ENCODE measurements at places on chromosomes 6 and 20. TPM values are rescaled to one million over a fixed set of nuclear protein-coding genes. Genes with fewer than 3 reads are reported as not detected.

DNA sequence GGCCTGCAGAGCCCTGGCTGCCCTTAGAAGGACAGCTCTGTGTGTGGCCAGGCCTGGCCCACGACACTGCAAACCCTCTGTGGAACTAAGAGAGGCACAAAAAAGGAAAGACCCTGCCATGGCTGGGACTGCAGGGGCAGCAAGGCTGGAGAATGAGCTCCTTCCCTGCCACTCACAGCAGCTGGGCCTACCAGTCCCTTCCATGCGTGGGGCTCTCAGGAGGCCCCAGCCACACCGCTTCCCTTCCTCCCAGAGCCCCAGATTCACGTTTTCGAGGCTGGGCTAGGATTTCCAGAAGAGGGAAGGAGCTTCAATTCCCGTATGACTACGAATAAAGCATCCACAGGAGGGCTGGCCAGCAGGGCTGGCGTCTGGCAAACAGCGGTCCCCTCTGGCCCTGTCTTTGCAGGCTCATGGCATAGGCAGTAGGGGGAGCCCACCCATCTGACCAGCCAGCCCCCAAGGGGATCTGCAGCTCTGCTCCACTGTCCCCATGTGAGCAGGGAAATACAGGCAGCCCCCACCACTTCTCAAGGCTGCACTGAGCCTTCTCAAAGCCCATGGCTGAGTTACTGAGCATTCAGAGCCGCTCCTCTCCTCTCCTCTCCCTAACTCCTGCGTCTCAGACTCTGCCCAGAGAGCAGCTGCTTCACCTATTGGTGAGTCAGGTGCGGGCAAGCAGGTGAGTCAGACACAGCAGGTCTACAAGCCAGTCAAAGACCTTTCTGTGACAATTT is 53.1 kb downstream of the NINL start:
- DNase-seq: no peak

Gene NAPB
- total RNA-seq: 14.6 TPM

DNA sequence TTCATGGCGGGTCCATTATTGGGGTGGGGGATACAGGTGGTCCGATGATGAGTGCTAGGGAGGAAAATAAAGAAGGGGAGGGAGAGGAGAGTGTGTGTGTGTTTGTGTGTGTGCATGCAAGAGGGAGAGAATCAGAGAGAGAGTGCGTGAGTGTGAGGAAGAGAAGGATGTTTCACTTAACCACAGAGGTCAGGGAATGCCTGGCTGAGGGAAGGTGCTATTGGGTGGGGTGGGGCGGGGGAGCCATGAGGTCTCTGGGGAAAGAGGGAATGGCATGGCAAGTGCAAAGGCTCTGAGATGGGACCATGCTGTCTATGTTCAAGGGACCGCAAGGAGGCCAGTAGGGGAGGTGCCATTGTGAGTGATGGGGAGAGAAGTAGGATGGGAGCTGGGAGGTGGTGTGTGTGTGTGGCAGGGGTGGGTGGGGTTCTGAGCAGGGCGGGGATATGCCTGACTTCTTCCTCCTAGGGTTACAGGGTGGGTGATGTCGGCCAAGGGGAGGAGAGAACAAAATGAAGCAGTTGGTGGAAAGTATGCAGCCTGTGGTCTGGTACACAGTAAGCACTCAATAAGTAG is 23.0 kb downstream of the CEBPB start:
- DNase-seq: no peak

GRCh38 chr6:151130329-151130728 is 109.4 kb upstream of the AKAP12 start:
- DNase-seq: no peak

GRCh38 chr6:160454303-160454702 is 106.1 kb downstream of the SLC22A3 start:
- no peak for DNase-seq

DNA sequence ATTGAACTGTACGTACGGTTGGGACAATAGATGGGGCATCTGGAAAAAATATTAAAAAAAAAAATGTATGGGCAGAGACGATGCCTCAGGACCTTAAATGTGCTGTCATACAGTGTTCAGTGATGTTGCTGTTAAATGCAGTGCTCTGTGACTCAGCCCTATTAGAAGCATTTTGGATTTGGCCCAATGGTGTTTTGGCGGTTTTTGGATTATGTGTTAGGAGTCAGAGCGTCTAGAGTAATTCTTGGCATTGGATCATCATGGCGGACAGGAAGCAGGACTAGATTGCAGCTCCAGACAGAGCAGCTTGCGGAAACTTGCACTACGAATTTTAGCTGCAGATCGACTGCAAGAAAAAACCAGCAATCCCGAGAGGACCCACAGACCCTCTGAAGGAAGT is 280.0 kb downstream of the SOX4 start:
- DNase-seq: no peak

GRCh38 chr6:140909625-140910024 is 1223.1 kb upstream of the GJE1 start:
- no peak for DNase-seq

DNA sequence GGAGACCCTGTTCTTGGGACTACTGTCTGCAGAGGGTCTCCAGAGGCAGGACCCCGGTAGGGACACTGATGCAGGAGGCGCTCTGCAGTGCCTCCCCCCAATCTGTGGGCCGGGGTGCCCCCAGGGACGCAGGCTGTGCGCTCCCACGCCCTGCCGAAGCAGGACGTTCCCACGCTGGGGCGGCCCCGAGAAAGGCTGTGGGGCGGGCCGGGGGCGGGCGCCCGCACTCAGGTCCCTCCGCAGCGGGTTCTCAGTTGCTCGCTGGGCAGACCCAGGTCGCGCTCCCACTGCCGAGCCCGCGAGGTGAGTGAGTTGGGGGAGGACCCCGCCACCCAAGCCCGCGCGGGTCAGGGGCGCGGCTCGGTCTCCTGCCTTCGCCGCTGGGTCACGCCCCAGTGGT is at the start of gene COX4I2:
TSS of gene COX4I2 (plus strand) at position 253 of the 400 bp plus-strand sequence. CDS start 1,106 bp downstream, outside the sequence.
- DNase-seq: no peak

Gene PDYN
- total RNA-seq: not detected

Gene BPIFB2
- total RNA-seq: not detected

DNA sequence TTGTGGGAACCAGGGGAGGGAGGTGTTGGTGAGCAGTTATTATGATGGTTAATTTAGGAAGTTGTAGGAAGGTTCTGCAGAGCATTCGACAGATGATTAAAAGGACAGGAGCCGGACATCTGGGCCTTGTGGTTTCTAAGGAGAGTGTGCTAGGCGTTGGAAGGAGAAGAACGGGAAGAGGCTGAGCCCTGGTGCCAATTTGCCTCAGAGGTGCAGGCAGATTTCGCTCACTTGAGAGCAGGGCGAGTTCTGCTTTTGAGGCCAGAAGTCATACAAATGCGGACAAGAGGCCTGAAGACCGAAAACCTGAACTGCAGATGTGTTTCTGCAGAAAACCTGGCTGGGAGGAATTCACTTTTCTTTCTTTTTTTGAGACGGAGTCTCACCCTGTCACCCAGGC is 30.5 kb upstream of the RPS6KA2 start:
- DNase-seq: no peak

DNA sequence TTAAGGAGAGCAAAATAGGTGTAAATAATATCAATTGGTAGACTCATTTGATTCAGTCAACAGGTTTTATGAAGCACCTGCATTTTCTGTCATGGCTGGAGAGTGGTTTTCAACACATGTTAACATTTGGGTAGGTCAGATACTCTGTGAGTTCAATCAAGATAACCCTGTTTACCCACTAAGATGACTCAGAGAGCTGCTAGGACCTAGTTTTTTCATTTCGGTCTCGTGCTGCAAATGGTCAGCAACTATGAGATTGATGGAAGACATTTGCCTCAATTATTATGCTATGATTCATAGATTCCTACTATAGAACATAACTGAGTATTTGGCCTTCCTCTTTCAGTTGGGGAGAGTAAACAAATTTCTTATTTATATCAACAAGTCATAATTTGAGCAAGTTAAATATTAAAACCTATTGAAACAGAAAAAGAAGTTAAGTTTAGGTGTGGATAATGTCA is 391.4 kb upstream of the CITED2 start:
- DNase-seq: no peak

DNA sequence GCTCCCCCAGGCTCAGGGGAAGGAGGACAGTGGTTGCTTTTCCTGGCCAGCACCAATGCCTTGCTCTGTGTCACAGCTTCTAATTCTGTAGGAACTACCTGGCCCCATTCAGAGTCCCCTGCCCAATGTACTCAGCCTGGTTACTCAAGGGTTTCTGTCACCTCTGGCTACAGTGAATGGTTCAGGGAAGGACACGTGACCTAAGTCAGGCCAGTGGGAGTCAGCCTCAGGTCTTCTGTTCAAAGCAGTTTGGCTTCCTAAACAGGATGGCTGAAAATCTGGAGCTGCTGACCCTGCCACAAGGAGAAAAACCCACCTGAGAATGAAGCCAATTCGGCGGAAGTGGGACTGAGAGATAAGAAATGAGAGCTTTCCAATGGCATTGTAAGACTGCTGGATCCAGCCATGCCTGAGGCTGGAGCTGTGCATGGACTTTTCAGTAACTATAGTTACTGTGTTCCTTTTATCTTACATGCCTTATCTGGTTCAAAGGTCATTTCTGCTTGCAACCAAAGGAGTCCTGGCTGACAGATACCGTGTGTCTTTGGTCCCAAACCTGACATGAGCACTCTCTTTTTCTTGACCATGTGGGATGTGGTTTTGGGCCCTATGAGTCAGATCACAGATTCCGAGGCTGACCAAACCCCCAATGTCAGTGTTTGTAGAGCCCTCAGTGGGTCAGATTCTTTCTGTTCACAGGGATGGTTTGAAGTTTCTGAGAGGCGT is 104.3 kb downstream of the SULF2 start:
- no peak for DNase-seq

DNA sequence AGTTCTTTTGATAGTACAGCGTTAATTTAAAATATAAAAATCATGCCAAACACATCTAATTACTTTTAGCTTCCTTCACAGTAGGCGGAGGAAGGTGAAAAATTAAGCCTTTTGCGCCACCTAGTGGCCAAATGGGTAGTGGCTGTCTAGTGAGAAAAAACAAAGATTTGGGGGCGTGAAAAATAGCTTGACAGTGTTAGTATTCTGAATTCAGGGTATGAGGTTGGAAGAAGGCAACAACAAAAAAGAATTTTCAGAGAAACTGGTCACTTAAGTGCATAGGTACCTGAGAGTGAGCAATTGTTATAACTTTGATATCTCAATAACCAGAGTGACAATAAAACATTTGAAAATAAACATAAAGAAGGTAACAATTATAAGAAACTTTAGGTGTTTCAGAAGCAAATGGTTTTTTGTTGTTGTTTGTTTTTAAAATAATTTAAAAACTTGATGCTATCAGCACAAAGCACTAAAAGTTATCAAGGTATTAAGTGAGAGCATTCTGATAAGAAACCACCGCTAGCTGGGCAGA is 14.3 kb downstream of the PSMB9 start:
- DNase-seq: peak; percentile 88

Gene SKIC2
- 130 TPM for total RNA-seq

Gene ZNF165
- total RNA-seq: 1.0 TPM

Gene SLC25A27
- 5.2 TPM for total RNA-seq

Gene MUC21
- total RNA-seq: not detected

Gene BPHL
- 11.3 TPM for total RNA-seq

Gene RBPJL
- total RNA-seq: not detected

DNA sequence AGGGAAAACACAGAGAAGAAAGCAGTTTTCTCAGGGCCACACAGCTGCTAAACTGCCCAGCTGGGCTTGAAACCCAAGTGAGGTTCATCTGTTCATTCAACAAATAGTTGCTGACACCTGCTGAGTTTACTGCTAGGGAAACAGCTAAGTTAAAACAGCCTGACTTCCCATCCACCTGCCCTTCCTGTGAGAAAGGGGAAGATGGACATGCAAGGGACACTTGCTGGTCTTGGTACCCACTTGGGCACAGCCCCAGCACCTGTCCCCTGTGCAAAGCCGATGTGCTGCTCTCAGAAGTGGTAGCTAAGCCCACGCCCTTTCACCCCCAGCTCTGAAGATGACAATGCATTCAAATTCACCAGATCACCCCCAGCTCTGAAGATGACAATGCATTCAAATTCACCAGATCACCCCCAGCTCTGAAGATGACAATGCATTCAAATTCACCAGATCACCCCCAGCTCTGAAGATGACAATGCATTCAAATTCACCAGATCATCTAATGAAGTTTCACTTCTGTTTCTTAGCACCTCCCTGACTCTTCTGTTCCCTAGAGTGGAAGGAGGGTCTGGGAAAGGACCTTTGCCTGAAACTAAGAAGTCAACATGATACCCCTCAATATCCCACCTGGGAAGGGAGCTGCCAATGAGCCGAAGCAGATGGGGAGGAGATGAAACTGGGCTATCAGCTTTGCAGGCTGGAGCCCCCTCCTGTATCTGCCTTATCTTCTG is 46.0 kb upstream of the TOP1 start:
- DNase-seq: no peak

DNA sequence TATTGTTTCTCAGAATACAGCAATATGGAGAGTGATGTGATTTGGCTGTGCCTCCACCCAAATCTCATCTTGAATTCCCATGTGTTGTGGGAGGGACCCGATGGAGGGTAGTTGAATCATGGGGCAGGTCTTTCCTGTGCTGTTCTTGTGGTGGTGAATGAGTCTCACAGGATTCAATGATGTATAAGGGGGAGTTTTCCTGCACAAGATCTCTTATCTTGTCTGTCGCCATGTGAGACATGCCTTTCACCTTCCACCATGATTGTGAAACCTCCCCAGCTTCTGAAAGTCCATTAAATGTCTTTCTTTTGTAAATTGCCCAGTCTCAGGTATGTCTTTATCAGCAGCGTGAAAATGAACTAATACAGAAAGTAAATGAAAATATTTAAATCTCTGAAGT is 234.8 kb upstream of the TENT5A start:
- DNase-seq: no peak

DNA sequence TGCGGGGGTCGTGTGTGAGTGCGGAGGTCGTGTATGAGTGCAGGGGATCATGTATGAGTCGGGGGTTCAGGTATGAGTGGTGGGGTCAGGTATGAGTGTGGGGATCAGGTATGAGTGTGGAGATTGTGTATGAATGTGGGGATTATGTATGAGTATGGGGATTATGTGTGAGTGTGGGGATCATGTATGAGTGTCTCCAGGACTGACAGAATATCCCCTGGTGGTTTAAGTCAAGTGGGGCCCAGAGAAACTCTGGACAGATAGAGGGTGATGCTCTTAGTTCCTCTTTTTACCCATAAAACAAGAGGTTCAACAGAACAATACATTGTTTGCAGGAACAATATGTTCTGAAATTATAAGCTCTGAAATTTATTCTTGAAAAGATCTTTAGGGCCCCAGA is 131.9 kb downstream of the UST start:
- DNase-seq: no peak

All from naive thymus-derived CD8-positive, alpha-beta T cell (primary cell).